ENCODE measurements at places on chromosomes 11 and 22.
A peak's percentile ranks its signal among the peaks of the same experiment; 100 is the strongest.

DNA sequence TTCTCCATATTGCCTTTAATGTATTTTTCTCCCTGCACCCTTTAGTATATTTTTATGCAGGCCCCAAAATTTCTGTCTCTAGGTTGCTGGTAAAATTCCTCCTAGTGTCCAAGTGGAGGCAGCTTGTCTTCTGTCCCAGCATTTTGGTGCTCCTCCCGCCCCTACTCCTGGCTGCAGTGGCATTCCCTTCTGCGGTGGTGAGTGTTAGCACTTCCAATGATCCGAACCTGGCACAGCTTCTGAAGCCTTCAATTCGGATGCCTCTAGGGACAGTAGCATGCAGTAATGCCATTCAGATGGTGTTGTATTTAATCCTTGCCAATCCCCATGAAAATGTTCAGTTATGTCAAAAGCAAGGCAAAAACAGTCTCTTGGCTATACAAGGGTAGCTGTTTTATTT is 5.9 kb downstream of the YWHAH start:
- DNase-seq, result no peak

- DNase-seq, result no peak
Measured at GRCh38 chr22:20889025-20889704, 28.0 kb upstream of the CRKL start.

GRCh38 chr22:19097518-19097917 is 24.7 kb downstream of the DGCR2 start:
- DNase-seq, result no peak

DNA sequence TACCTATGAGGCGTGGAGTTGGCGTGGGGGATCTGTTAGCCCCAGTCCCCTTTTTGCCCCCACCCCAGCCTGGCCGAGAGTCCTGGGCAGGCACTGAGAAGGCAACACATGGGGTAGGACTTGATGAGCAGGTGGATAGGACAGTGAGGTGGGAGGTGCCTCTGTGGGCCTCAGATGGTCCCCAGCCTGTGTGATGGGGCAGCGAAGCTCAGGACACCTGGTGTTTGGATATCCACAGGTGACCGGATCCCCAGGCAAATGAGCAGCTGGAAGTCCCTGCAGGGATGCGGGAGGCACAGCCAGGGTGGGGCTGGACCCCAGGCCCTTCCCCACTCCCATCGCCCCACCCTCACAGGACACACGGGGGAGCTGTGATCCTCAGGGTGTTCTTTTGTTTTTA is 9.7 kb downstream of the FBLN1 start:
- no peak for DNase-seq

DNA sequence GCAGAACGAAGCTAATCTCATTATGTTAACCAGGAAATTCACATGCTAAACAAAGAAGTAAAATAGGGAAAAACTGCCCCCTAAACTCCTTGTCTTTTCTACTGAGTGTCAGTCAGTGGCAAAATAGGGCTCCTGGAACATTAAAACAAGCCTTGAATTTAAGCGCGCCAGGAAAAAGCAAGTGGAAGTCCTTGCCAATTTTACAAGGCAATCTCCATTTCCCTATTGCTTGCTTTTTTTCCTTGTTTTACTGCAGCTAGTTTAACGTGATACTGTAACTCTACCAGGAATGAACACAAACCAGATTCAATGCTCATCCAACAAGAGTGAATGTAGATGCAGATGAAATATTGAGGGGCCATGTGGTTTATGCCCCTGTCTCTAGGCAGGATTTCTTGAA is 28.1 kb upstream of the KIRREL3 start:
- DNase-seq, result no peak

DNA sequence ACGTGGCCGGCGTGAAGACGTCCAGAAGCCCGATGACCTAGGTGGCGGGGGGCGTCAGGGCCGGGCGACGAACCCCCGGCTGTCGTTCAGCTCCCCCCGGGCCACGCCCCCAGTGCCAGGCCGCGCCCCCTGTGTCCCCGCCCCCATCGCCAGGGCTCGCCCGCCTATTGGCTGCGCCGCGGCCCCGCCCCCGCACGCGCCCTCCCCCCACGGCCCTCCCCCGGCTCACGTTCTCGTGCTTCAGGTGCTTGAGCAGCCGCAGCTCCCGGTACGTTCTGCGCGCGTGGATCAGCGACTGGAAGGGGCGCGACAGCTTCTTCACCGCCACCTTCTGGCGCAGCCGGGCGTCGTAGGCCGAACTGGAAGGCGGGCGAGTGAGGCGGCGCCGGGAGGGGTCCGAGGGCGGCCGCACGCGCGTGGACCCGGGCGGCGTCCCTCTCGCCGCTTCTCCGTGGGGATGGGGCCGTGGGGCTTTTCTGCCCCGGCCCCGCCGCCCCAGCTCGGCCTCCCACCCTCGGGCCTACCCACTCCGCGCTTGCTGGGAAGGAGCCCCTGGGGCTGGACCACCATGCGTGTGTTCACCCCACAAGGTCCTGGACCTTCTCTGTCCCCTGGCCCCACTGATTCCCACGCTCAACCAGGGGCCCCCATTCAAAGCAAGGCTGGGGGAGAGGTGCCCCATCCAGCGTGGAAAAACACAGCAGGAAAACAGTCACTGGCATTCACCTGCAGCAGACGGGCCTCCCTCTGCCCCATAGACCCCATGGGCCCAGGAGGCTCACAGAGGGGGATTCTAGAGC is 2.4 kb downstream of the MAPK11 start:
- no peak for DNase-seq

DNA sequence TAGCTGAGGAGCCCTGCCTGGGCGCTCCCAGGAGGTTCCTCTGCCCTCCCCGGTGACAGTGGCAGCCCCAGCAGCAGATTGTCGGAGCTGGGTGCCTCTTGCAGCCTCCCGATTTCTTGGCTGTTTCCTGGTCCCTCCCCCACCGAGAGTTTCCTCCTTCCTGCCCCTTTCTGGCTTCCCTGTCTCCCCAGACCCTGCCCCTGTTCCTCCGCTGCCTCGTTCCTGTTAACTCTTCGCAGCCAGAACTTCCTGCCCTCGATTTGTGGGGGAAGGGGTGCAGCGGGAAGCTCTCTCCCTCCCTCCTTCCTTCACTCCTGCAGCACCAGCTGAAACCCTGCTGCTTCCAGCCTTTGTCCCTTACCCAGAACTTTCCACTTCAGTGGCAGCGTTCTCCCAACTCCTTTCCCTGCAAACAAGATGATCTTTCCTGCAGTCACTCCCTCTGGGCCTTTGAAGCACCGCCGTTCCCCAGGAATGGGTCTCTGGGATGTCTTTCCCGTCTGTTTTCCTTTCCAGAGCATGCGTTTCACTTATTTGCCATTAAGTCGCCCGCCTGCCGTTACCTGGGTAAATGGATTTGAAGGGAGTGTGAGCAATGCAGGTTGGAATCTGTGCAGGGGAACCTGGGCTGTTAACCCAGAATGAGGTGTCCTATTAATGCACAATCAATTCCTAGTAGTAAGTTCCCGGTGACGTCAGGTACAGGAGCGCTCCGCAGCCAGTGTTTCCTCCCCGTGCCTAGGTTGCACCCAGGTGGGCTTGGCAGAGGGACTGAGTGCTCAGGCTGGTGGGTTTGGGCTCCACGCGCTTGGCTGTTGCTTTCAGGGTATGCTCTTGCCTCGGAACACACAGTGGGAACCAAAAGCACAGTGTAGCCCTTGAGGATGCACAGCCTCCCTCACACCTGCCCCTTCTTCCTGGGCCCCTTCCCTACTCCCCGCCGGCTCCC is 4.3 kb downstream of the GRK2 start:
- DNase-seq, result no peak

DNA sequence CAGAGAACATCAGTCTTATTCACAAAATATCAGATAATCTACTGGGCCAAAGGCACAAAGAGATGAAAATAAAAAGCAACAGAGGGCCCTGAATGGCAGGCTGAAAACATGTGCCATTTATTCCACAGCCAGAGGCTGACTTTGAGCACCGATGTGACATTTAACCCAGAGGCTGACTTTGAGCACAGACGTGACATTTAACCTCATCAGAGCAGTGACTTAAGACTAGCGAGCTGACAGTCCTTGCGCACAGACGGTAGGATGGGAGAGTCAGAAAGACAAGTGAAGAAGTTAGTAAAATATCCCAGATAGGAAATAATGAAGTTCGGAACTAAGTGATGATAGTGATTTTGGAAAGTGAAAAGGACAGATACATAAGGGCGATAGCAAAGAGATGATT is 65.3 kb downstream of the FLI1 start:
- no peak for DNase-seq

DNA sequence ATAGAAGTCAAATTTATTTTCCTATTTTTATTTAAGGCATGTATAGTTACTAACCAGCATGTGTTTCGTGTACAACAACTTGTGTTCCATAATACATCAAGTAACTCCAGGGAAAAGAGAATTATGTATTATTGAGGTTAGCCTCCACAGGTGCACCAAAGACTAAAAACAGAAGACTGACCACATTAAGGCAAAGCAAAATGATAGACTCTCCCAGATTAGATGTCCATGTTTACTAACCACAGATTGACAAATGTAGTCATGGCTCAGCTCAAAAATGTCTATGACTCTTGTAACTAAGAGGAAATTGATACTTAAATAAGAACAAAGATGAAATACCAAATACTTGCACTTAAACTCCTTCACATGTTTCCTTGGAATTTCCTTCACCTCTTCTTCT is 238.5 kb downstream of the METTL15 start:
- no peak for DNase-seq

- DNase-seq, result no peak
Measured at GRCh38 chr11:118881228-118881627, 2.5 kb upstream of the CXCR5 start.

- peak; percentile 92 for DNase-seq
Measured at GRCh38 chr22:28741785-28742561, at the start of the genes CHEK2 and HSCB. TSS of gene CHEK2 (minus strand) at chr22:28741820. CDS start at chr22:28734721, 7,099 bp downstream. TSS of gene HSCB (plus strand) at chr22:28742039. CDS start at chr22:28742096, 57 bp downstream.

Data from AG09309 (cell line).